ENCODE measurements at places on chromosomes 7 and 10.

DNA sequence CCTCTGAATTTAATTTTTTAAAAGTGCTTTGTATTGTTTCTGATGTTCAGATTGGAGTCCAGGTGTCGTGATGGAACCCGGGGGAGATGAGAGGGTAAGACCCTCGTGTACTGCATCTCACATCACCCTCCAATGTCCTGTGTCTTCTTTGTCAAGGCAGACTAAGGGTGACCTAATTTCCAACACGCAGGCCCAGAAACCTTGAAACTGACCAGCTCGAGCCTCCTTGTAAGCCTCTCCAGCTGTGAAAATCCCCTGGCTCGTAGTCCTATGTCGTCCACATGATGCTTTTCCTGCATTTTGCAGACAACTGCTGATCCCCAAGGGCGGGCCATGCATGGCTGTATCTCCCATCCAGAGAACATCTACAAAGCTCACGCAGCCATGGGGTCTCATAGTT is 220.2 kb downstream of the ARHGAP12 start:
- DNase-seq, result no peak

DNA sequence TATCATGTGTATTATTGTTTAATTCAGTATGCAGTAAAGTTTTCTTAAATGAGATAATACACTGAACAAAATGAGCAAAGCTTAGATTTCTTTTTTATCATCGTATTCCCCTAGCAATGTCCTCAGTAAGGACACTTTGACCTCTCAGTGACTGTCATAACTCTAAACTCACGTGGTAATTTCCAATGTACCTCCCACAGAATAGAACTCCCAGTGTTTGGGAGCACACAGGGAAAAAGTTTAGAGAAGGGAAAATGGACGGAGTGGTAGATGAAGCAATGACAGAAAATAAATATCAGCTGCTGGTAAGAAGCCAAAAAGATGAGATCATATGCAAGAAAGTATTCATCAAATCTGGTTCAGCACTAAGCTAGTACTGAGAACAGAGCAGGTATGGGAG is 758.6 kb upstream of the KCND2 start:
- DNase-seq, result no peak

DNA sequence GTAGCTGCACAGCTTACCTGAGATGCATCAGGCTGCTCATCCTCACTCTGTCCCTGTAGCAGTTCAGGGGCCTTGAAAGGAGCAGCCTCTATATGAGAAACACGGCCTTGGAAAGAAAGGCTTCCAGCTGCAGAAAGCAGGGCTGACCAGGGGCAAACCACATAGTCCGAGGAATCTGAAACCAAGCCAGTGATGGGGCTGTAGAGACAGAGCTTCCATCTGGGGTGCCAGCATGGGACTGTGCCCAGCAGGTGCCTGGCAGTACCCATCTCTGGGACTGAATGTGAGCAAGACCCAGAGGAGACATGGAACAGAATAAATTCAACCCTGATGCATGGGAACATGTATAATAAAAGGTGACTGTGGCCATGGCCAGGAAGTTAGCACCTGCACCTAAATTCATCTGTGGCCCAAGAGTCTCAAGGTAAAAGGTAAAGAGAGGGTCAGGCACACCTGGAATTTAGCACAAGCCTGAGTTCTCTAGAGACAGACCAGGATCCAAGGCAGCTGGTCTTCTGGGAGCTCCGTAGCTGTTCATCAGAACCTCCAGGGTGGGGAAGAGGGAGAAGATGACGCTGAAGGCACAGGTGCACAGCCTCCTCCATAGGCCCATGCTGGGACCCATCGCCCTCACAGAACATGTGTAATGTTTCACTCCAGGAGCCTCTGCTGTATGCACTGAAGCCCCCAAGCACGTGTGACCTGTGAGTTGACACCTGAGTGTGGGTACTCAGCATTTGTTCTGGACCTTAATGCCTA is 25.3 kb downstream of the FRMPD2 start:
- DNase-seq, result no peak

DNA sequence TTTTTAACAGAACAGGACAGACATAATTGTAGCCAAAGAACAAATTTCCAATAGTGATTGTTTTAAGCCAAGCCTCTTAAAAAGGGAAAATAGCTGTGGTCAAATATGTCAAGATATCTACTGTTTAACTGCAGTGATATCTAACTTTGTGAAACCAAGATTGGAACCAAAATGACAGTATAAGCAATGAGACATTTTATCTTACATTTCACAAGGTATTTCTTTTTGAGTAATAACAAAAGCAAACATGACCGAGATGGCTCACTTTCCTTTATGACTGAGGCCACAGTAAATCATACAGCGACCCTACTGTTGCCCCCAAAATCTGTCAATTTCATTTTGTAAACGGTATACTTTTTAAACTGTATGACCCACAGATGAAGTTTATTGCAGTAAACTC is 215.8 kb downstream of the MLLT10 start:
- no peak for DNase-seq

GRCh38 chr10:17387861-17388503 is 66.4 kb downstream of the ST8SIA6 start:
- no peak for DNase-seq

- no peak for DNase-seq
Measured at GRCh38 chr7:45688382-45688781, 114.2 kb downstream of the ADCY1 start.

DNA sequence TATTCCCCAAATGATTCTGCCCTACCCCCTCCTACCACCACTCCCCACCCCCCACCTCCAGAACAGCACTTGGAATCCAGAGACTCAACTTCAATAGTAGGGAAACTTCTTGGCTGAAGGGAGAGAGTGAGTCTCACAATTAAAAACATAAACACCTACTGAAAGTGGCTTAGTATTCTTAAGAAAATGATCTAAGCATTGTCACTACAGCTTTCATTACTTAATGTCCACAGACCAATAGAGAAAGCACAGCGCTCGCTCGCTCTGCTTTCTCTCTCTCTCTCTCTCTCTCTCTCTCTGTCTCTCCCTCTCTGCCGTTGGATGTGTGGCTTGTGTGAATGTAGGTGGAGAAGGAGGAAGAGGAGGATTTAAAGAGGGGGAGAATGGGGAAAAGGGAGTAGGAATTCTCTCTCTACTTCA is 1.5 kb upstream of the SEMA3A start:
- no peak for DNase-seq

Measured in erythroblast (primary cell).